Muscle of leg (tissue), 16 donors: ENCODE measurements at places on chromosomes 7 and 10.

DNA sequence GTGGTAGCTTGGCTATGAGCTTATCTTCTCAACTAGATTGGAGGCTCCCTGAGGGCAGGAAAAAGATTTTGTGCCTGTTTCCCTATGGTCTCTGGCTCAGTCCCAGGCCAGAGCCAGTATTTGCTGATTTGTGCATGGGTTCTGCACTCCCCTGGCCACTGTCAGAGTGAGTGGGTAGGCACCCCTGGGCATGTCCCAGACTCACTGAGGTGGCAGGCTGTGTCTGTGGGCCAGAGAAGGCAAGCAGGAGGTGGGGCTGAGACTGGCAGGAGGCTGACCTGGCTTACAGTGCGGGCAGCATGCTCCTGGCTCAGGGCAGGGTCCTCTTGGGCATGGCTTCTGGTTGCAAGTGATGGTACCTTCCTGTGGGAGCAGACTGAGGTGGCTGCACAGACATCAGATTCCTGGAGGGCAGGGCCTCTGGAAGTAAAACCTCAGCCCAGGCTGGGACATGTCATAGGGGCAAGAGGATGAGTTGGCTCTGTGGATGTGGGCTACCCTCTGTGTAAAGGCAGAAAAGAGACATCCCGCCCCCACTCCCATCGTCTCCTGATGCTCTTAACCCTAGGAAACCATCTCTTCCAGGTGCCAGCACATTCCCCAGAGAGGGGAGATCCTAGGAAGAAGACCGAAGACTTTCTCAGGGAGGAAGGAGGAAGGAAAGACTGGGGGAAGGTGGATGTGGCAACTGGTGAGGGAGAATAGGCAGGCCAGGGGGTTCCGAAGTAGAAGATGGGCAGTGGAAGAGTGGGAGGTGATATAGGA, 4.3 kb downstream of the KCP start:
- no peak for DNase-seq

DNA sequence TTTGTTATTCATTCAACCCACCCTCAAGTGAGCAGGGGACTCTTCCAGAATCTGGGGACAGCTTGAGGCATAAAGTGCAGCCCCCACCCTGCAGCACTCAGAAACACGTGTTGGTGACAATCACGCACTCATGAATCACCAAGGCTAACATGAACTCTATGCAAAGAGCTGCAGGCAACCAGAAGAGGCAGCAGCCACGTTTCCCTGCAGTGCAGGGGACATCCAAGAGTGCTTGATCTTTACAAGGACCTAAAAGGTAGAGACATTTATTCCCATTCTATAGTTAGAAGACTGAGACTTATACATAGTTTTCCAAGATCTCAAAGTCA, 135.2 kb upstream of the GDF10 start:
- no peak for DNase-seq

DNA sequence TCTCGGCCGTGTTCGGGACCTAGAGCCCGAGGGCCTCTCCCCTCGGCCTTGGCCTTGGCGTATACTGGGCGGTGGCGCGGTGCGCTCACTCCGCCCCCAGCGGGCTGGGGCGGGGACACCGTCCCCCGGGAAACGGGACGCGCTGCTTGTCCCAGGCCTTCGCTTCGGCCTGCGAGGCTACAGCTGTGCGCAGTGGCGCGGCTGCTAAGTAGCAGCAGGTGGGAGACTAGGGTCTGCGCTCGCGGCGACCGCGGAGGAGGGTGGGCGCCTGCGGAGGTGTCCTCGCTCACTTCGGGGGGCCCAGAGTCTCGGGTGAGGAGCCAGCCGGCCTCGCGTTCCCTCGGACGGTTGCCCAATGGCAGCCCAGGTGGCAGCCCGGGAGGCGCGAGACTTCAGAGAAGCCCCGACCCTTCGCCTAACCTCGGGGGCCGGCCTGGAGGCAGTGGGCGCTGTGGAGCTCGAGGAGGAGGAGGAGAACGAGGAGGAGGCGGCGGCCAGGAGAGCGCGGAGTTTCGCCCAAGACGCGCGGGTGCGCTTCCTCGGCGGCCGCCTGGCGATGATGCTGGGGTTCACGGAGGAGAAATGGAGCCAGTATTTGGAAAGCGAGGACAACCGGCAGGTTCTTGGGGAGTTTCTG, at the start of gene DNAH11:
Gene DNAH11, plus strand, starts transcription at position 149 of the 637 bp plus-strand sequence. Its CDS starts 207 bp downstream, at position 356.
- DNase-seq = peak; percentile 38

DNA sequence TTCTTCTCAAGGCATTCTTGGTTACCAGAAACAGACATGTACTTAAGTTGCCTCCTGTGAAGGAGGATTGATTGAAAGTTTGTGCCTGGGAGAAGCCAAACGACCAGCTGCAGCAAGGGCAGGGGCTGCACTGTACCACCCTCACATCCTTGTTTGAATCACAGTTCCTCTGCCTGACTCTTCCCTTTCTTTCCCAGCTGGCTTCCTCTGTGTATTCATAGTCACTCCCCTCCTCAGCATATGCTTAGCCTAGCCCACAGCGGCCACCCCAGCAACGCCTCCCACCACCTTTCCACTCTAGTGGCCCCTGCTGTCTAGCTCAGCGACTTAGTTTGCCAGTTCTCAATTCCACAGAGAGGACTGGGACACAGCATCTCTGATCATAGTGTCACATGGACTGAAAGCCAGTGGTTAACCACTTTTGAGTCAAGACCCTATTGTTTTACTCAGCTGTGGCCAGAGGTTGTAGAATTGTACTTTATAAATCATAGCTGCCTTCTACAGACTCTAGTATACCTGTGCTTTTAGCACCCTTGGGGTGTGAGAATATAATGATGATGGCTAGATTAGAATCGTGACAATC, 643.0 kb downstream of the SUGCT start:
- DNase-seq = no peak

DNA sequence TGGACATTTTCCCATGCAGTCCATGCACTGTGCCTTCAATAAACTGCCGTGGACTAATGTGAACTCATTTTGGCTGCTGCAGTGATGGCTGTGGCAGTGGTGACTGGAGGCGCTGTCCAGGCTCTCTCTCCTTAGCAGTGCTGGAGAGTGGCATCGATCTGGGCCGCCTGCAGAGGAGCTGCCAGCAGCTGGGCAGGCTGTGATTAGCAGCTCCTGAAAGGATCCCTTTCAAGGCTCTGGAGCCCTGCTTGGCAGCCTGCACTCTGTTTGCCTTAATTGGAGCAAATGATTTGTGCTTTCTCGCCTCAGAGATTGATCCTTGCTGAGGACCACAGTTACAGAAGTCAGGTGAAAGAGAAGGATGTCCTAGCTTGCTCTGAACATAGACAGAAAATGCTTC, 130.1 kb upstream of the VWC2 start:
- no peak for DNase-seq

GRCh38 chr7:92622030-92622429, 31.8 kb upstream of the FAM133B start:
- no peak for DNase-seq

GRCh38 chr10:115998301-115998700, 274.7 kb downstream of the GFRA1 start:
- DNase-seq = no peak

GRCh38 chr7:79454361-79454960, 994 bp upstream of the MAGI2 start:
- peak; percentile 67 for DNase-seq

GRCh38 chr7:94813917-94814316, 93.5 kb upstream of the PPP1R9A start:
- no peak for DNase-seq

- DNase-seq = peak; percentile 91
These were observed 34.5 kb upstream of the EBLN1 start for GRCh38 chr10:22252224-22252800.

DNA sequence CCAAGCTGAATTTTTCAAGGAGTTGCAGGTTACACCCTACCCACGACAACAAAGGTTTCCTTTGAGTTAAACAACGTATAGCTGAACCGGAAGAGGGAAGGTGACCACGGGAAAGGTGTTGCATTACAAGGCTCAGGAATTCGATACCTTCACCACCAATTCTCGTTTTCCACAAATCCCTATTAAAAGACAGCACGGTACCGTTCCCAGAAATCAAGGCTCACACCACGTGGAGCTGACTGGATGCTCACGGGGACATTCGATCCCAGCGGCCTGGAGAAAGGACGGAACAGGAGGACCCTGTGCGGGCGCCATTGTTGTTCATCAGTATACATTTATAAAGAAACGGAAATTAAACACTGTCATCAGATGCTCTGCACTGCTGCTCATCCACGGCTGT, 56.4 kb downstream of the CTBP2 start:
- no peak for DNase-seq

GRCh38 chr10:14603534-14604102, 171.1 kb downstream of the FAM107B start:
- peak; percentile 42 for DNase-seq

DNA sequence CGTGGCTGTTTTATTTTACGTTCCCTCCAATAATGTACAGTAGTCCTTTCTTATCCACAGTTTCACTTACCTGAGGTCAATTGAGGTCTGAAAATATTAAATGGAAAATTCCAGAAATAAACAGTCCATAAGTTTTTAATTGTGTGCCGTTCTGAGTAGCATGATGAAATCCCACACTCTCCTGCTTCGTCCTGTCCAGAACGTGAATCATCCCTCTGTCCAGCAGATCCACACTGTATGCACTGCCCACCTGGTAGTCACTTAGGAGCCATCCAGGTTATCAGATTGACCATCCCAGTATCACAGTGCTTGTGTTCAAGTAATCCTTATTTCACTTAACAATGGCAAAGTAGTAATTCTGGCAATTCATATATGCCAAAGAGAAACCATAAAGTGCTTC, 46.3 kb downstream of the STARD3NL start:
- no peak for DNase-seq

DNA sequence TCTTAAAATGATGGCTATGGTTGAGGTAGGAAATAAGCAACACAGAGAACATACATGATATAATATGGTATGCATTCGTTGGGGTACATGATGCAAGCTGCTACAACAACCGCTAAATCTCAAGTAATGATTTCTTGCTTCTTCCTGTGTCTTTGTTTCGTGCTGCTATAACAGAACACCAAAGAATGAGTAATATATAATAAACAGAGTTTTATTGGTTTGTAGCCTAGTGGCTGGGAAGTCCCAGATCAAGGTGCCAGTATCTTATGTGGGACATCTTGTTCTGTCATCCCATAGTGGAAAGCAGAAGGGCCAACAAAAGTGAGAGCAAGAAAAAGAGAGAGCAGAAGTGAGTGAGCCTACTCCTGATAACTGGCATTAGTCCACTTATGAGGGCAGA, 689.7 kb downstream of the SUGCT start:
- DNase-seq = no peak

DNA sequence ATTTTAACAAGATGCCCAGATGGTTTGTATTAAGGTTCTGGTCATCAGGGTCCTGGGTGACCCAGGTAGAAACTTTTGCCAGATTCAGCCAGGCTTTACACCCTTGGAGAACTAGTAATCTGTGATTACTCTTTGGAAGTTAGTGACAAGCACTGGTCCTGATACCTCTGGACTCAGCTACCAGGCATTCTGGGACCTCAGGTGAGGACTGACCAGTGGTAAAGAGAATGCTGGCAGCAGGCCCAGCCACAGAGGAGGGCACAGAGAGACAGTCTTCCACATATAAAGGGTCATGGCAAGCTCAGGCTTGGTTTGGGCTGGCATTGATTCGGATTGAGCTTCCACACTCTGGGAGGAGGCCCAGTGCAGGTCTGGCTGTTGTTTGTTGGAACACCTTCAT, 112.0 kb upstream of the CHST15 start:
- DNase-seq = no peak
